Activated CD4-positive, alpha-beta T cell treated with anti-CD3 and anti-CD28 coated beads, Interleukin-2, Interleukin-6, amounts not matched to agents 100 ng/mL and 50 ng/mL, durations not matched to agents 16 hours and 8 hours (primary cell): ENCODE measurements at places on chromosomes 3 and 15.

DNA sequence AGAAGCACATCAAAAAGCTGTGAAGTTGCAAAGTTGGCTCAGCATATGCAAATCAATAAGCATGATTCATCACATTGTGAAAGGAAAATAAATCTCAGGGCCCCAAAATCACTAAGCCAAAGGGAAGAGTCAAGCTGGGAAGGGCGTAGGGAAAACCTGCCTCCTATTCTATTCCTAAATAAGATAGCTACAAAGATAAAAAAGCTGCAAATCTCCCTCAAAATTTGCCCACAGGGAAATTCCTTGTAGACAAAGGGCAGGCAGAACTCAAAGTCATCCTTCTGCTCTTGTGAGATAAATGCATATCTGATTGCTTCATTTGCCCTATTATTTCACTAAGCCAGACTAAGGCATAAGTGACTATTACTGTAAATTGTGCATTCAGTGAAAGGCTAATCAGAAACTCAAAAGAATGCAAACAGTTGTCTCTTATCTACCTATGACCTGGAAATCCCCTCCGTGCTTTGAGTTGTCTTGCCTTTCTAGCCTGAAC, 30.5 kb upstream of the CCNL1 start:
- no peak for DNase-seq

- DNase-seq, result no peak
Observed at GRCh38 chr15:96503276-96503675, 172.8 kb downstream of the NR2F2 start.

DNA sequence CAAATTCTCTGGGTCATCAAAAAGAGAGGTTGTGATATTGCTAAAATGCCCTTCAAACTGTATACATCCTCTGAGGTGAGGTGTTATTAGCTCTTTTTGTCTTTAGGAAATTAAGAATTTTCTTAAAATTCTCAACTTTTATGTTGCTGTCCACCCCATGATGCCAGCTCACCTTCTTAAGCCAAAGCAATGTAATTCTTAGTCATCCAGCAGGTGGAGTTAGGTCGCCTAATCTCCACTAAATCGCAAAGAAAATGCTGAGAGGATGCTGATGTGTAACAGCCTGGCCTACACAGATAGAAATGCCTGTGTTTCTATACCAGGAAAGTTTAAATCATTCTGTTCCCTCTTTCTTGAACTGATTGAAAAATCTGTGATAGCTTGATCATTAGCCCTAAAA, 770.2 kb upstream of the ALCAM start:
- peak; percentile 32 for DNase-seq

DNA sequence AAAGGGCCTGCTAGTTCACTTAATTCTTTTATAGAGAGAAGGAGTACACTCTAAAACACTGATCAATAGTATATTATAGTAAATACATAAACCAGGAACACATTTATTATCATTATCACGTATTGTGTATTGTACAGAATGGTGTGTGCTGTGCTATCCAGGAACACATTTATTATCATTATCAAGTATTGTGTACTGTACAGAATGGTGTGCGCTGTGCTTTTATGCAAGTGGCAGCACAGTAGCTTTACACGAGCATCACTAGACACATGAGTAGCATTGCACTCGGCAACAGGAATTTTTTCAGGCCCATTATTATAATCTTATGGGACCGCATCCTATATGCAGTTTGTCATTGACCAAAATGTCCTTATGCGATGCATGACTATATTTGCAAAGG, 20.9 kb upstream of the MUC20 start:
- DNase-seq, result no peak

- no peak for DNase-seq
Observed at GRCh38 chr3:165883863-165884478, 46.7 kb upstream of the BCHE start.

DNA sequence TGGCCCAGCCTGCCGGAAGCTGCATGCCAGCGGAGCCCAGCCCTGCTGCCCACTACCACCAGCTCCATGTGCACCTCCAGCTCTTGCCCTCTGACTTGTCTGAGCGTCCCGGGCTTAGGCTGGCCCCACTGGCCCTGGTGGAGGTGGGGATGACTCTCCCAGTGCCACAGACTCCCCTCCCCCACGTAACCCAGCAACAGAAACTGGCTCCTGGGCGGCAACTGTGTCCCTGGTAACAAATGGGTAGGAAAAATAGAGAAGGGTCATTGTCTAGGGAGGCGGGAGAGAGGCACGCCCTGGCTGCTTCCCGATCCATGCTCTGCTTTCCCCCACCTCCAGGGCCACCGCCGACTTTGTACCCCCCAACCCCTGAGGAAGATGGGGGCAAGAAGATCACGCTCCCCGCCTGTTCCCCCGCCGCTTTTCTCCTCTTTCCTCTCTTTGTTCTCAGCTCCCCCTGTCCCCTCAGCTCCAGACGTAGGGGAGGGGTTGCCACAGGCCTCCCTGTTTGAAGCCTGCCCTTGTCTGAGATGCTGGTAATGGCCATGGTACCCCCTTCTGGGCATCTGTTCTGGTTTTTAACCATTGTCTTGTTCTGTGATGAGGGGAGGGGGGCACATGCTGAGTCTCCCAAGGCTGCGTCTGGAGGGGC, 10.8 kb upstream of the SEMA3B start:
- no peak for DNase-seq

DNA sequence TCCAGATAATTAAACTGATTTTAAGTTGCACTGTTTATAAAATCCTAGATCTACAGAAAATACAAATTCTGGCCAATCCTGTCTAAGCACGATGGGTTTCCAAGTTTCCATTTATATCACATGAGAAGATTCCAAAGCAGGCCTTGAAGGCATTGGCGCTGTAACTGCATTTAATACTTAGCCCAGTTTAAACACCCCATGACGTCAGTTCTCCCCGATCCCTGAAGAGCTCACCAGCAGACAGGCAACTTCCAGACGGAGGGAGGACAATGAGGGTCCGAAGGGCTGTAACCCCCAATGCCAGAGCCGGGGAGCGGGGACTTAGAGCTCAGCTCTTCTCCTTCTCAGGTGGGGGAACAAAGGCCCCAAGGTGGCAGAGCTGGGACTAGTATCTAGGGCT, 117.3 kb downstream of the XXYLT1 start:
- no peak for DNase-seq

DNA sequence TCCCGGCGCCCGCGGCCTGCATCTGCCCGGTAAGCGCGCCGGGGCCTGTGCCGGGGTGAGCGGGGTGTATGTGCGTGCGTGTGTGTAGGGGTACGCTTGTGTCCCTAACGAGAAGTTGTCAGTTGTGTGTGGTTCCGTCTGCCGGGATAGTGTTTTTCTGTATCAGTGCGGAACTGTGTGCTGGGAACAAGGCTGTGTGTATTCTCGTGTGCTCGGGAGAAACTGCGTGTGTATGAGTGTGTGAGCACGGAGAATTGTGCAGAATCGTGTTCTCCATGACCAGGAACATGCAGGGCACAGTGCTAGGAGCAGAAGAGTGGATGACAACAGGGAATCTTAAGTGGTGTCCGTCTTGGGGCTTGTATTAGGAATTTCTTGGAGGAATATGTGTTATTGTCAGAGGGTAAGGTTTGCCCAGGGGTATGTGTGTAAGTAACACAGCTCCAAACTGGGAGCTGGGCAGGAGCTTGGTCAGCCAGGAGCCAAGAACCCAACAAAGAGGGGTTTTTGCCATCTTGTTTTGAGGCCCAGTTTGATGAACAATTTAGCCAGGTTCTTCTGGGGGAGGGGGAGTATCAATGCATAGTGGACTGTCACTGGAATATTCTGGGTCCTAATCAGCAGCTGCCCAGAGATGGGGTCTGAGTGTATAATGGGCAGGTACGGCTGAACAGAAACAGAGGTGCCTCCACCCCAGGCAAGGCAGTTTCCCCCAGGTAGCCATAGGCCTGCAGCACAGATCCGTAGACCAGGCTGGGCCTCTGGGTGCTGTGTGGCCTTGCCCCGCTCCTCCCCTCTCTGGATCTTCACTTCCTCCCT, 2.1 kb downstream of the ISL2 start:
- no peak for DNase-seq

- no peak for DNase-seq
Observed at GRCh38 chr3:122987231-122987630, 40.3 kb downstream of the SEMA5B start.

GRCh38 chr3:183880121-183880520, 4.6 kb downstream of the PARL start:
- no peak for DNase-seq

- no peak for DNase-seq
Observed at GRCh38 chr15:91627473-91628278, 225.8 kb upstream of the SLCO3A1 start.

DNA sequence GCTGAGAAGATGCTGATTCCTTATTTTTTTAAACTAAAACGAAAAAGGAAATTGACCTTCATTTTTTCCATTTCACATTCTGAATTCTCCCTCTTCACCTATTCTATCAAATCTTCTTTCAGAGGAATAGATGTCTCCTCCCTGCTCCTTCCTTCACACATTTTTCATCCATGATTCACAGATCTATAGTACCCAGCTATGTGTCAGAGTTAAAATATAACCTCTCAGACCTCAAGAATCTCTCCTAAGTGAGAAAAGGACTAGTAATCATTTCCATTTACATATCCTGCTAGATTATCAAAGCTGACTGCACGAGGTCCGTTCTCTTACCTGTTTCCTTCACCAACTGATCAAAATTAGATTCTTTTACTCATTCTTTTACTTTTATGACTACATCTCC, 1297.6 kb upstream of the ALCAM start:
- DNase-seq, result no peak

GRCh38 chr3:111691293-111691909, 96.3 kb upstream of the ZBED2 start:
- no peak for DNase-seq

- DNase-seq, result no peak
Observed at GRCh38 chr3:64353226-64353625, 128.0 kb upstream of the PRICKLE2 start.

DNA sequence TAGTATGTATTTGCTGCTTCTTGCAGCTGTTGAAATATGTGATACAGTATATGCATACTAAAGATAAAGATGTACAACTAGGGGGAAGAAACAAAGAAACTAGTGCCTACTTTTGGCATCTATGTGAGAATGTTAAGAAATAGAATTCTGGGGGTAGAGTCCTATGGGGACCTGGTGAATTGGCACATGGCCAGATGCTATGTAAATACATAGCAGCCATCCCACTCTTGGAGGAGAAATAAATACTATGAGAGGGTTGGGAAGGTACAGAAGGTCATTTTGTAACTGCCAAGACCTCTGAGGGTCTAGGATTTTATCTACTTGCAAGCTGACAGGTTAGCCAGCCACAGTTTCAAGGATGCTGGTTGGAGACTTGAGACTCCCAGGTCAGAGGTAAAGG, 298.3 kb upstream of the TBL1XR1 start:
- DNase-seq, result no peak

GRCh38 chr3:48765376-48765775, 48.4 kb upstream of the IP6K2 start:
- DNase-seq, result no peak

DNA sequence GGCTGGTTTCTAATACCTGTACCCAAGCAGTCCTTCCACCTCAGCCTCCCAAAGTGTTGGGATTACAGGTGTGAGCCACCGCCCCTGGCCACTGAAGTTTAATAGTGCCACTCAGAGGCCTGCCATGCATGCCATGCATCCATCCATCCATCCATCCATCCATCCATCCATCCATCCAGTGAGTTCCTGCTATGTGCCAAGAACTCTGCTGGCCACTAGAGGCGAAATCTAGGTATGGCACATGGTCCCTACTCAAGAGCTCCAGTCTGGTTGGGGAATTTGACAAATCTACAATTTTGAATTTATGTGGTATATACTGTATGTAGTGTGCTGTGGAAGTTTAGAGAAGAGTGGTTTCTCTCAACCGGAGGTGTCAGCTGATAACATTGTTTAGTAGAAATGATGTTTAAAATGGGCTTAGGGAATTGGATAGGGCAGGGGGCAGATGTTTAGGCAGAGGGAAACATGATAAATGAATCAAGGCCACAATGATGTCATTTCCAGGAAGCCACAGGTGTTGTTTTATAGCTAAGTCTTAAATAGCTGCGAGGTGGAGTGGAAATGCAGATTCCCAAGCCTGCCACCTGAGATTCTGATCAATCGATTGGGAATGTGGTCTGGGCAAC, 384.4 kb upstream of the C2CD4B start:
- DNase-seq, result peak; percentile 27

GRCh38 chr3:136939489-136939888, 18.3 kb upstream of the IL20RB start:
- DNase-seq, result no peak

- no peak for DNase-seq
Observed at GRCh38 chr3:142315083-142315482, 89.7 kb upstream of the GK5 start.

DNA sequence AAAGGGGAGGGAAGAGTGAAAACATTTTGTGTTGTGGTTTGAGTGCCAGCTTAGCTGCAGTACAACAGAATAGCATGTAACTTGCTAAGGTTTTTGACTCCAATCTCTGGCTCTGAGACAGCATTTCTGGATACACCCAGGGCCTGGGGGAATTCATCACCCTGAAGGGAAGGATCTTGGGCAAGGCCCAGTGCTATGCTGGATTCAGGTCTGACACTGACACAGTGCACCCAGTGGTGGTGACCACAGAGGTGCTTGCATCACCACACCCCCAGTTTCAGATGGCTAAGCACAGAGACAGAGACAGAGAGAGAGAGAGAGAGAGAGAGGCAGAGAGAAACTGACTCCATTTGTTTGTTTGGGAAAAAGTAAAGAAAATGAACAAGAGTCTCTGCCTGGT, 74.1 kb upstream of the KBTBD8 start:
- no peak for DNase-seq

DNA sequence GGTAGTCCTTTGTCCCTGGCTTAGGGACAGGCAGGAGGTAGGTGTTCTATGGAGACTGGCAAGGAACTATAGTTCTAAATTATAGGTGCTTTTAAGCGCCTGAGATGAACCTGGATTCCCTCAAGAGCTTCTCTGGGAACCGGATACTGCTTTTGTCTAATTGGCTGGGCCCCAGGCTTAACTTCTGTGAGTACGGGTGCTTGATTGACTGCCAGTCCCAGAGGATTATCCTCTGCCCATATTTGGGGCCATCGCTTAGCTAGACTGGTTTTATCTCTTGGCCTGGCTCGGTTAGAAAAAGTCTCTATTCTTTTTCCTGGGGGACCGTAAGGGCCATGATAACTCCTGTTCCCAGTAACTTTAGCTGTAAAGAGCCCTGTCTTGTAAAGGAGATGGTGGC, 339.1 kb downstream of the KCNH8 start:
- no peak for DNase-seq

DNA sequence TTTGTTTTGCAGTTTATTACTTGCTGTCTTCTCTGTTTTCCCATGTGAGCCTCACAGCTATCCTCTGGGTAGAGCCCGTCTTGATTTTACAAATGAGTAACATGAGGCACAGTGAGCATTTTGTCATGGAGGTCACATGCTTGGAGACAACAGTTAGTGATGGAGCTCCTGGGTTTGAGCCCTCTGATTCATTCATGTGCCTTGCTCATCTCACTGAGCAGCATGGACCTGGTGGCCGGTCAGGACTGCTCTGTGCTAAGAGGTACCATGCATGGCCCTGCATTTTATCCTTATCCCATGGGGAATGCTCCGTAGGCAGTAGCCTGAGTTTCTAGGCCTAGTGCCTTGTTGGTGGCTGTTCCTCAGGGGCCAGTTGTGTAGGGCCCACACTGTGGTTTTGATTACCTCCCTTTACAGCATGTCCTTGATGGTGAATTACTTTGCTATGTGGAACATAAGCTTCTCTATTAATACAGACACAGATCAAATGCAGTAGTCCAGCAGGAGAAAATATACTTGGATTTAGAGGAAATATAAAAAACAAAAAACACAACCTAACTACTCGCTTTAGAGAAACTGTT, 35.6 kb downstream of the MAP2K5 start:
- no peak for DNase-seq

- DNase-seq, result no peak
Observed at GRCh38 chr3:195896361-195897080, 11.8 kb downstream of the TNK2 start.
